AG20443 (cell line): ENCODE measurements at places on chromosomes 5 and 9.

- DNase-seq: no peak
These were observed 4.6 kb downstream of the FLT4 start for GRCh38 chr5:180644825-180645273.

- DNase-seq: no peak
These were observed 15.6 kb upstream of the SLC24A2 start for GRCh38 chr9:19804431-19804830.

DNA sequence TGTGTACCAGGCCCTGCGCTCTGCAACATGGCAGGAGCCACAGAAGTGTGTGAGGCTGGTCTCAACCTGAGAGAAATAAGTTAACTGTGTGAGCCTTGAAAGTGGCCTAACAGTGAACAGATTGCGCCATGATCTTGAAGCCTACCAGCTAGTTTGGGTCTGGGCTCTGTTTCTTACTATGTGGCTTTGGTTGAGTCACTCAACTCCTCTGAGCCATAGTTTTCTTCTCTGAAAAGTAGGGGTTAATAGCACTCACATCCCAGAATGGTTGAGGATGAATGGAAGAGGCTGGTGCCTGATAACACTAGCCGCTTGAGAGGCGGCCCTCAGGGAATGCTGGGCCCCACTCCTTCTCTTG lies 121.5 kb downstream of the RGS3 start:
- no peak for DNase-seq

DNA sequence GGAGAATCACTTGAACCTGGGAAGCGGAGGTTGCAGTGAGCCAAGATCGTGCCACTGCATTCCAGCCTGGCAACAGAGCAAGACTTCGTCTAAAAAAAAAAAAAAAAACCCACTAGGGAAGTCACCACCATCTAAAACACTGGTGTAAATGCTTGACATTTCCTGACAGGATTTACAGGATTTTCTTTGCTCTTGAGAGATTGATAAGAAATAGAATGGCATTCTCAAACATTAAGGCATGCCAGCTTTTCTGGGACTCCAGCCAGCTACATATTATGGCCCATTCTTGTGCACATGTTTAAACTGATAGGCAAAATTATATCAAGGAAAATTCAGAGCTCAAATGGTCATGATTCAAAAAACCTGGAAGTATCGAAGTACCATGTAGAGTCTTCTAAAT lies 28.7 kb downstream of the GTF3C4 start:
- no peak for DNase-seq
